ENCODE measurements at places on chromosomes 16 and 17. TPM values are rescaled to one million over a fixed set of nuclear protein-coding genes. Genes with fewer than 3 reads are reported as not detected.

GRCh38 chr16:77596261-77596660 lies 126.1 kb upstream of the NUDT7 start:
- DNase-seq: no peak

GRCh38 chr17:71970312-71970711 lies 150.5 kb upstream of the SOX9 start:
- no peak for DNase-seq

DNA sequence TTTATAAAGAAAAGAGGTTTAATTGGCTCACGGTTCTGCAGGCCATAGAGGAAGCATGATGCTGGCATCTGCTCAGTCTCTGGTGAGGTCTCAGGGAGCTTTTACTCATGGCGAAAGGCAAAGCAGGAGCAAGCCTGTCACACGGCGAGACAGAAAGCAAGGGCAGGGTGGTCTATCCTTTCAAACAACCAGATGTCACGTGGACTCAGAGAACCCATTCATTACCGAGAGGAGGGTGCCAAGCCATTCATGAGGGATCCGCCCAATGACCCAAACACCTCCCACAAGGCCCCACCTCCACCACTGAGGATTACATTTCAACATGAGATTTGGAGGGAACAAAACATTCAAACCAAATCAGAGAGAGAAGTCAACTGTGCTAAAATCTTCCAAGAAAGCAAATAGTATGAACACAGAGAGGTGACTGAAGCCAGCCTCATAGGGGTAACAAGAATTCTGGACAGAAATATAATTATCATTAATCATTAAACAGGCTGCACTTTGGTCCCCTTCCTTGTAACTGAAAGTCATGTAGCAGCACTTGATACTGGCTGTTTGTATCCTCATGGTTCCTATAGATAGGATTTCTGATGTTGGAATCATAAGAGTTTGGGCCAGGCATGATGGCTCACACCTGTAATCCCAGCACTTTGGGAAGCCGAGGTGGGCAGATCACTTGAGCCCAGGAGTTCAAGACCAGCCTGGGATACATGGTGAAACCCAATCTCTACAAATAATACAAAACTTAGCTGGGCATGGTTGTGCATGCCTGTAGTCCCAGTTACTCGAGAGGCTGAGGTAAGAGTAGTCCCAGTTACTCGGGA lies 52.5 kb upstream of the B4GALNT2 start:
- DNase-seq: peak; percentile 87

GP1BA gene
- 1.5 TPM for polyA plus RNA-seq

GRCh38 chr17:79996291-79996690 lies 39.4 kb downstream of the TBC1D16 start:
- no peak for DNase-seq

DNA sequence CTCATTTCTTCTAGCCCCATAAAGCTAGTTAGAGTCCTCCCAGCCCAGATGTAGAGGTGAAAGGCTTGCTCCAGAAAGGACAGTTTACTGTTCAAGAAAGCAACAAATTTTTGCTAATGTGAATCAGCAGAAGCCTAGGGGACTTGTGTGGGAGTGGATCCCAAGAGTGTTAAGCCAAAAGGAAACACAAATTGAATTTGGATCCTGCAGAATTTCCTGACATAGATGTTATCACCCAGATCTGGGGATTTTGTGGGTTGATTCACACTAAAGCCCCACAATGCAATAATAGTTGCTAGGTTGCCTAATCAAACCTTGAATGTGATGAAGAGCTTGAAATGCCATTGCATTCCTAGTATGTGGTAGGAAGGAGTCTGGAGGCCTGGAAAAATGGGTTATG lies 135.2 kb upstream of the HS3ST3A1 start:
- DNase-seq: no peak

DNA sequence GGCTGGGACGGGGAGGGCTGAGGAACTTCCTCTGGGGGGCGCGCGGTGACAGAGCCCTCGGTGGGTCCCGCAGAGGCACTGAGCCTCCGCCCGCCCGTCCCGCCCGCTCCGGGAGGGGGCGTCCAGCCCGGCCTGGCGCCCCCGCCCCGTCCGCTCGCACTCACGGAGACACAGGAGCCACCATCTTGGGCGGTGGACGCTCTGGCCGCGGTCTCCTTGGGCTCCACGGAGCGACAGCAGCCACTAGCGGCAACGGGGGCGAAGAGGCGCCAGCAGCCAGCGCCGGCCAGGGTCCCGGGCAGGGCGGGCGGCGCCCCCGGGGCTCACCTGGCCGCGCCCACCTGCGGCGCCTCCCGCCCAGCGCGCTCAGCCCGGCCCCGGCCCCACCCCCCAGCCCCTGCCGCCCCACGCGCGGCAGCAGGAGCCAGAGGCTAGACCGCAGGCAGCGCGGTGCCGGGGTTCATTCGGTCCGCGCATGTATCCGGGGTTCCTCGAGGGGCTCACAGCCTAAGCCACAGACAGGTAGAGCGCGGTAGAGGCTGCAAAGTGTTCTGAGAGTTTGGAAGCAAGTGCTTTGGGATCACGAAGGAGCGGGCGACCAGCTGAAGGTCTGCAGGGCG lies at the start of gene C17orf113:
TSS of gene C17orf113 (minus strand) at position 209 of the 620 bp plus-strand sequence. CDS start 7,225 bp downstream, outside the sequence.
- DNase-seq: peak; percentile 48

- no peak for DNase-seq
These were observed 55.2 kb upstream of the GOT2 start for GRCh38 chr16:58789351-58789750.

PRAC2 gene
- not detected for polyA plus RNA-seq

DNA sequence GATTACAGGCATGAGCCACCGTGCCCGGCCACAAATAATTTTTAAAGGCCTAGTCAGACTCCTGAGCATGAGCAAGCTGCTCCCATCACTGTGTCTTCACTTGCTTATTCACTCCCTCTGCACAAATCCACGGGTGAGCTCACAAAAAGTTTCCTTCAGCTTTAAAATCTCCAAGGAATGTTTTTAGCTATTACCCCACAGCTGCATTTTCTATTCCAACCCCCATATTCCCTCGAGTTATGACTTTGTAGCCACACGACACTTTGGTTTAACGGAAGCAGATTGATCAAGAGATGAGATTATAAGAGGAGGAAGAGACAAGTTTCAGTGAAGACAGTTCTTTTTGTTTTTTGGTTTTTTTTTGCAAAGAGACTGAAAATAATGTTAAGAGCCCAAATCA lies 49.1 kb upstream of the SLC25A19 start:
- DNase-seq: no peak

CCL3 gene
- 11.7 TPM for polyA plus RNA-seq

SLC47A1 gene
- 1.1 TPM for polyA plus RNA-seq

DNA sequence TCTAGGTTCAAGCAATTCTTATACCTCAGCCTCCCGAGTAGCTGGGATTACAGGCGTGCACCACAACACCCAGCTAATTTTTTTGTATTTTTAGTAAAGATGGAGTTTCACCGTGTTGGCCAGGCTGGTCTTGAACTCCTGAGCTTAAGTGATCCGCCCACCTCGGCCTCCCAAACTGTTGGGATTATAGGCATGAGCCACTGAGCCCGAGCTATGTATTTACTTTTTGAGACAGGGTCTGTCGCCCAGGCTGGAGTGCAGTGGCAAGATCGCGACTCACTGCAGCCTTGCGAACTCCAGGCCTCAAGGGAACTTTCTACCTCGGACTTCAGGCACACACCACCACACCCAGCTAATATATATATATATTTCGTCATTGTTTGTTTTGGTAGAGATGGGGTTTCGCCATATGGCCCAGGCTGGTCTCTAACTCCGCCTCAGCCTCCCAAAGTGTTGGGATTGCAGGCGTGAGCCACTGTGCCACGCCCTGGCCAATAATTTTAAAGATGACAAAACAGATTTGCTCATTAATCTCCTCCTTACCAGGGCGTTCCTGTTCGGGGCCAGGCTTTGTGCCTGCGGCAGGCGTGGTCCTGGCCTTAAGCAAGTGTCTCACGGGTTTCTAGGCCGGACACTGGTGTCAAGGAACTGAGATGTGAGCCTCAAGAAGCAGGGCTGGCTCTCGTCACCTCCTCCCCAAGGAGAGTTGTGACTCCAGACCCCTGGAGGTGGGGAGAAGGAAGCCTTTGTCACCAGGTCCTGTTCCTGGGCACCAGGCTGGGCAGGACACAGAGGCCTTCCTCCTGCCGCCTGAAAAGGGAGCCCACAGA lies 4.3 kb upstream of the NPW start:
- peak; percentile 81 for DNase-seq

DNA sequence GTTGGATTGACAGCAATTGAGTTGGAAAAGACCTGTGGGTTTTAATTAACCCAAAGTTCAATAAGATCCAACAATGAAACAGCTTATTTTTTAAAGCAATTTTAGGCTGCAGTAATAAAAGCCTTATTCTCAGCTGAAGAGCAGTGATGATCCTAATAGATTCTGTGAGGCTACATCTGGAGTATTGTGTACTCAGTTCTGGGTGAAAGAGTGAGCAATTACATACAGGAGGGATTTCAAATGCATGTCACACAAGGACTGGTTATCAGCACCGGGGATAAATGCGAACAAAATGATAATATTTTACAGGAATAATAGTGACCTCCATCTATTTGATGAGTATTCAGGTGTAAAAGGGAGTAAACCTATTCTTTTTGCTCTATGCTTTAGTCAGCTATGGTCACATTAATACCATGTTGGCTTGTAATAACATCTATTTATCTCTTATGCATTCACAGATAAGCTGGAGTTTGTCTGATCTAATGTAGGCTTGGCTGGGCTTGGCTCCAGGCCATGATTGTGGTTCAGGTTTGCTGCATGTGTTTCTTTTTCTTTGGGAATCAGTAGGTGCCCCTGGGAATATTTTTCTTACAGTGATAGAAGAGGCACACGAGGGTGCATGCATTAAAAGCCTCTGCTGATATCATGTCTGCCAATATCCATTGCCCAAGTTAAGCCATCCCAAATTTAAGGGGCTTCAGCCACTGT lies 22.2 kb upstream of the TOX3 start:
- DNase-seq: no peak

DNA sequence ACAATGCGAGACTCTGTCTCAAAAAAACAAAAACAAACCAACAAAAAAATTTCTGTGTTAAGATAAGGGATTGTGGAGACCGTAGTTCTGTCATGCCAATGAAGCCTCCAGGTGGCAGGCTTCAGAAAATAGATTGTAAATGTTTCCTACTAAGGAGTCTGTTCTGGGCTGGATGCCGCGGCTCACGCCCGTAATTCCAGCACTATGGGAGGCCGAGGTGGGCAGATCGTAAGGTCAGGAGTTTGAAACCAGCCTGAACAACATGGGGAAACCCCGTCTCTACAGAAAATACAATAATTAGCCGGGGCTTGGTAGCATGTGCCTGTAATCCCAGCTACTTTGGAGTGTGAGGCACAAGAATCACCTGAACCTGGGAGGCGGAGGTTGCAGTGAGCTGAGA lies 4.4 kb upstream of the SNX29 start:
- DNase-seq: peak; percentile 7

GRCh38 chr17:3815122-3815521 lies 14.1 kb upstream of the ITGAE start:
- no peak for DNase-seq

DNA sequence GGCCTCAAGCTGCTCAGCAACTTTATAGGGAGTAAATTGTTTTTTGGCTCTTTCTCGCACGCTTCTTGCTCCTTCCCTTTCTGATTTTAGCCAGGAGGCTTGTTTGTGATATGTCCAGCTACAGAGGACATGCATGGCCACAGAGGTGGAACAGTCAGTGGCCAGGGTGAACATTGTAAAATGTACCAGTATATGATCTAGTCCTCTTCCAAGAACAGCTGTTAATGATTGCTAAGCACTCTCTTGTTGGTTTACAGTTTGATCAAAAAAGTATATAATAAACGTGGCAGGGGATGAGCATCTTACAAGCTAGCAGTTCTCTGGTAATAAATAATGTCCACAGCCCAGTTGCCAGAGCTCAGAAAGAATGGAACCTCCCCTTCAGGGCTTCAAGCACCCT lies 461.7 kb upstream of the DYNLRB2 start:
- DNase-seq: no peak

DNA sequence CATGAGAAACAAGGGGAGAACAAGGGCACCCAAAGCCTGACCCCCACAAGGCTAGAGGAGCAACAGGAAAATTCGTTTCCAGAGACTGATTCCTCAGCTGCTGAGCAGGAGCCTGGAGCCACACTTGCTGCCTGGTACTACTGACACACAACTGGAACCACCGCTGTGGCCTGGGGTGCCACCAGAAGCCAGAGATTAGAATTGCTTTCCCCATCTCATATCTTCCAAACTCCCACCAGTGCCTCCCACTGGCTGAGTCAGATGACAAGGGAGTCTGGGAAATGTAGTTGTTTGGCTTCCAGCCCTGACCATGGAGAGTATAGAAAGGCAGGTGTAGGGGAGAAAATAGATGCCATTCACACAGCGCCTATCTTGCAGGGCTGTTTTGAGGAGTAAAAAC lies 4.1 kb upstream of the TMEM11 start:
- DNase-seq: no peak

DNA sequence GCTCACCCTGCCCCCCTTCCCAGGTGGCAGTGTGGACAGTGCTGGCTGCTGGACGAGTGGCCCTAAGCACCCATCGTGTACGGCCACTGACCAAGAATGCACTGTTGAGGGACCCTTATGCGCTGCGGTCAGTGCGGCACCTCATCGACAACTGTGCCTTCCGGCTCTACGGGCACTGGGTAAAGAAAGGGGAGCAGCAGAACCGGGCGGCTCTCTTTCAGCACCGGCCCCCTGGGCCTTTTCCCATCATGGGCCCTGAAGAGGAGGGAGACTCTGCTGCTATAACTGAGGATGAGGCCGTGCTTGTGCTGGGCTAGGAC lies 5.1 kb downstream of the CFAP119 start:
- DNase-seq: no peak

ZNF597 gene
- polyA plus RNA-seq: 4.2 TPM

DNA sequence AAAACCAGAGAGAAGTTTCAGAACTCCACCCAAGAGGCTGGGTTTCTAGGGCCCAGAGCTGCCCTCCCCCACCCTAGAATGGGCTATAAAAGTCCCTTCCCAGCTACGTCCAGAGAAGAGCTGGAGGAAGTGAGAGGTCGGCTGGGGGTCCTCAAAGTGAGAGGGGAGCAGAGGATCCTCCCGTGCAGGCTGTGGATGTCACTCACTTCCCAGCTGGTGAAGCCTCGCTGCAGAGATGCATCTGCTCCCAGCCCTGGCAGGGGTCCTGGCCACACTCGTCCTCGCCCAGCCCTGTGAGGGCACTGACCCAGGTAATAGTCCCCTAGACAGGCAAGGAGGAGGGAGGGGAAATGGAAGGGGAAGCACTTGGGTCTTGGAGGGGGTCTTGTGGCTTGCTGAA lies at the start of gene EPX:
TSS of gene EPX (plus strand) at position 115 of the 400 bp plus-strand sequence. CDS start at position 236, 121 bp downstream.
- DNase-seq: no peak

GRCh38 chr17:1060991-1061390 lies 64.1 kb downstream of the TIMM22 start:
- DNase-seq: no peak

- DNase-seq: no peak
These were observed 50.7 kb downstream of the CFDP1 start for GRCh38 chr16:75382611-75383010.

DPEP1 gene
- polyA plus RNA-seq: 165 TPM

CNTROB gene
- 30.1 TPM for polyA plus RNA-seq

SEC14L5 gene
- 0.24 TPM for polyA plus RNA-seq

- no peak for DNase-seq
These were observed 74.3 kb downstream of the TEX14 start for GRCh38 chr17:58617563-58617962.

TLK2 gene
- 29.8 TPM for polyA plus RNA-seq

CLEC18C gene
- 0.69 TPM for polyA plus RNA-seq

HS3ST4 gene
- polyA plus RNA-seq: 0.39 TPM

C17orf78 gene
- polyA plus RNA-seq: 6.0 TPM

HBA1 gene
- 1,041 TPM for polyA plus RNA-seq

GRCh38 chr17:28499364-28499664 lies 6.8 kb upstream of the FOXN1 start:
- DNase-seq: peak; percentile 61

TRPV3 gene
- 15.0 TPM for polyA plus RNA-seq

Measured in large intestine (tissue), 12 donors.